Cardiac muscle cell (in vitro differentiated cells and primary cell): ENCODE measurements at places on chromosomes 11 and 22. TPM values are rescaled to one million over a fixed set of nuclear protein-coding genes. Genes with fewer than 3 reads are reported as not detected.

DNA sequence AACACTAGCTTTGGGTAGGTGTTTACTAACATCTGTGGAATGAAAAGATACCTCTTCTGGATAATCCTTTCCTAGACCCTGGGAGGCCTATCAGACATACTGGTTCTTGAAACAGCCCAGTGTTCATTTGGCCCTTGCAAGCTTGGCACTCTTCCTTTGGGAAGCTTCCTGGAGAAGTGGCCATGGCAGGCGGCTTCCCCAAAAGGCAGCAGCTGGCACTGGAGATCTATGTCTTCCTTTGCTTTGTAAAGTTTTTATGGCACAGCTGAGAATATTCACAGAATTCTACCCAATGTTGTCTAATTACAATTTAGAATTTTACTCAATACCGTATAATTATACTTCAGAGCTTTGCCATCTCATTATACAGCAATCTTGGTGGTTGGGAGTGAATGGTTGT lies 199.2 kb upstream of the C11orf87 start:
- DNase-seq, result no peak

- DNase-seq, result no peak
Measured at GRCh38 chr11:103317118-103317517, 207.9 kb downstream of the DYNC2H1 start.

- DNase-seq, result peak; percentile 94
Measured at GRCh38 chr22:41217553-41218157, 12.5 kb downstream of the L3MBTL2 start.

DNA sequence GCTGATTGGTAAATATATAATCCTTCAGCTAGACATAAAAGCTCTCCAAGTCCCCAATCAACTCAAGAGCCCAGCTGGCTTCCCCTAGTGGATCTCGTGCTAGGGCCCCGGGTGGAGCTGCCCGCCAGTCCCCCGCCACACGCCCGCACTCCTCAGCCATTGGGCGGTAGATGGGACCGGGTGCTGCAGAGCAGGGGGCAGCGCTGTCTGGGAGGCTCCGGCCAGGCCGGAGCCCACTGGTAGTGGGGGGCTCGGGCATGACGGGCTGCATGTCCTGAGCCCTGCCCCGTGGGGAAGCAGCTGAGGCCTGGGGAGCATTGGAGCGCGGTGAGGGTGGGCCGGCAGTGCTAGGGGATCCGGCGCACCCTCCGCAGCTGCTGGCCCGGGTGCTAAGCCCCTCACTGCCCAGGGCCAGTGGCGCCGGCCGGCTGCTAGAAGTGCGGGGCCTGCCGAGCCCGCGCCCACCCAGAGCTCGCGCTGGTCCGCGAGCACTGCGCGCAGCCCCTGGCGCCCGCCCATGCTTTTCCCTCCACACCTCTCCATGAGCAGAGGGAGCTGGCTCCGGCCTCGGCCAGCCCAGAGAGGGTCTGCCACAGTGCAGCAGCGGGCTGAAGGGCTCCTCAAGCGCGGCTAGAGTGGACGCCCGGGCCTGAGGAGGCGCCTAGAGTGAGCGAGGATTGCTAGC lies 1680.6 kb upstream of the RAG2 start:
- no peak for DNase-seq

GRCh38 chr22:37701141-37701786 lies 4.4 kb downstream of the TRIOBP start:
- peak; percentile 71 for DNase-seq

- peak; percentile 35 for DNase-seq
Measured at GRCh38 chr22:17077255-17077654, 7.5 kb upstream of the IL17RA start.

- DNase-seq, result peak; percentile 10
Measured at GRCh38 chr11:82790723-82791484, 57.2 kb upstream of the FAM181B start.

DNA sequence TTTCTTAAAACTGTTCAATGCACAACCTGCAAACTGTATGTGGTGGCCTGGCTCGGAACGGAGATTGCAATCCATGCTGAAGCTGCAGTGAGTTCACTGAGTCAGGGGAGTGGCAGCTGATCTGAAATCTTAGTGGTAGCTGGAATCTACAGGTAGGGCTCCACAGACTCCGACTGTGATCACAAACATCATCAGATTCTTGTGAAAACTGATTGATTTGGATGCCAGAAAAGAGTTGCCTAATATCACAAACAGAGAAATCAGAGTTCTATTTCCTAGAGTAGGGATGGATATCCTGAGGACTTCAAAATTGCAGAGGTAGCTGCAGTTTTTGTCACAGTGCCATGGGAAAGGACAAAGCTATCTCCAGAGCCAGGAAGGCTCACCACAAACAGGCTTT lies 57.5 kb upstream of the SC5D start:
- no peak for DNase-seq

- DNase-seq, result peak; percentile 74
Measured at GRCh38 chr22:41360126-41360525, 21.6 kb upstream of the TEF start.

DNA sequence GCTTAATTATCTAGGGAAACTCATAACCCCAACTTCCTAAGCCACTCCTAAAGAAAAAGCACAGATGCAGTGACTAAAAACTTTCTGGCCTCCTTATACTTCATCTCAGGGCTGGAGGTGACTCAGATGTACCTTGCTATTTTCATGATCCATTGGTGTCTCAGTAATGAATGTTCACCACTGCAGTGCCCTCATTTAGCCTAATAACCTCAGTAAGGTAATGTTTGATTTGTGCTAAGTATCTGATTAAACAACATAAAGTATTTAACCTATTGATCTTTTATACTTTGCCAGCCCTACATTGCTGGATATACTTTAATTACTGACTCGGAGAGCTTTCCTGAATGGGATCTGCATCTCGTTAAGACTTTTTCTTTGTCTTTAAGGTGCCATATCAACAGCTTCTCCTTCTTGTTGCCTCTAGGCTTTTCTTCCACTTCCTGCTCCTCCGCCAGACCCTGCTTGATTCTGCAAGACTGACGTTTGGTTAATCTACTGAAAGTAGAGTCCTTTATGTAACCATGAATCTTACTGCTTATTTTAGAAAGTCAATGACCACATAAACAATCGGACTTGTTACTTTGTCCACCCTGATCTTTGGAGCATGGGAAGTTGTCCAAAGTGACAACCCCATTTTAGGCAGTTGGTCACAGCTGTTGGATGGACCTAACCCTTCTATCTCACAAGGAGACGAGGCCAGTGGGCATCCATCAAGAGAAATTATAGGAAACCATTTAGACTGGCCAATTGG lies 303.0 kb downstream of the ST3GAL4 start:
- no peak for DNase-seq

DNA sequence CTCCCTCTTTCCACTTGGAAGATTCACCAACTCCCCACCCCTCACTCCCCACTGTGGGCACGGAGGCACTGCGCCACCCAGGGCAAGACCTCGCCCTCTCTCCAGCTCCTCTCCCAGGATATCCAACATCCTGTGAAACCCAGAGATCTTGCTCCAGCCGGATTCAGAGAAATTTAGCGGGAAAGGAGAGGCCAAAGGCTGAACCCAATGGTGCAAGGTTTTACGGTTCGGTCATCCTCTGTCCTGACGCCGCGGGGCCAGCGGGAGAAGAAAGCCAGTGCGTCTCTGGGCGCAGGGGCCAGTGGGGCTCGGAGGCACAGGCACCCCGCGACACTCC lies 397 bp upstream of the CD44 start:
- DNase-seq, result no peak

GRCh38 chr11:1049071-1049405 lies 12.5 kb upstream of the MUC6 start:
- DNase-seq, result no peak

DNA sequence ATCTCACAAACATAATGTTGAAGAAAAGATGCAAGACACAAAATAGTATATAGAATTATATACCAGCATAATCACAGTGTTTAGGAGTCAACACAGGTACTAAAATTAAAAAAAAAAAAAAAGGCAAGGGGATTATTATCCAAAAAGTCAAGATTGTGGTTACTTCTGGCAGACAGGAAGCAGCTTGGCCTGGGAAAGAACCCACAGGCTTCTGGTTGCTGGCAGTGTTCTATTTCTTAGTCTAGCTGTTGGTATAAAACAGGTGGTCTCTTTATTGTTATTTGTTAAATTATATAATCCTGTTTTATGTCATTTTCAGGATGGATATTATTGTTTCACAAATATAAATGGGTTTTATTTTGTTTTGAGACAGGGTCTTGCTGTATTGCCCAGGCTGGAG lies 54.0 kb downstream of the C11orf58 start:
- DNase-seq, result no peak

GRCh38 chr11:104841185-104841584 lies 57.1 kb downstream of the CASP12 start:
- DNase-seq, result no peak

- no peak for DNase-seq
Measured at GRCh38 chr11:69485337-69486041, 4.0 kb downstream of the LINC01488 start.

DNA sequence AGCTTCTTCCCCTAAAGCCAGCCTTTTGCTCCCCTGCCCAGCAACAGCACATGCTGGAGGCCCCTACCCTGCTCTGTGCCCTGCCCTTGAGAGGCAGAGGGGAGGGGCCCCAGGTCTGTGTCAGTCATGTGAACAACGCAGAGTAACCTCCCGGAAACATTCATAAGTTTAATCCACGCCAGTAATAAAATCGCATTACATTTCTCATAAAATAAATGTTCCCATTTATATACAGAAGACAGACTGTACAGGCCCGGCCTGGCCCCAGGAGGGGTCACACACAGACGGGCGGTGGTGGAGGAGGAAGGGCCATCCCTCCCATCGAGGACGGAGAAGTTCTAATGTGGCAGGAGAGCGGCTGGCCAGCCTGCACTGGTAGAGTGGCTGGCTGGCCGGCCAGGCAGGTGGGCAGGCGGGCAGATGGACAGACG lies 39.5 kb downstream of the LMO1 start:
- no peak for DNase-seq

- DNase-seq, result no peak
Measured at GRCh38 chr11:44004452-44005062, 43.2 kb upstream of the ACCSL start.

GRCh38 chr22:40212121-40212520 lies 34.4 kb downstream of the TNRC6B start:
- peak; percentile 32 for DNase-seq

GRCh38 chr22:20038574-20038973 lies 17.7 kb downstream of the TANGO2 start:
- DNase-seq, result no peak

DNA sequence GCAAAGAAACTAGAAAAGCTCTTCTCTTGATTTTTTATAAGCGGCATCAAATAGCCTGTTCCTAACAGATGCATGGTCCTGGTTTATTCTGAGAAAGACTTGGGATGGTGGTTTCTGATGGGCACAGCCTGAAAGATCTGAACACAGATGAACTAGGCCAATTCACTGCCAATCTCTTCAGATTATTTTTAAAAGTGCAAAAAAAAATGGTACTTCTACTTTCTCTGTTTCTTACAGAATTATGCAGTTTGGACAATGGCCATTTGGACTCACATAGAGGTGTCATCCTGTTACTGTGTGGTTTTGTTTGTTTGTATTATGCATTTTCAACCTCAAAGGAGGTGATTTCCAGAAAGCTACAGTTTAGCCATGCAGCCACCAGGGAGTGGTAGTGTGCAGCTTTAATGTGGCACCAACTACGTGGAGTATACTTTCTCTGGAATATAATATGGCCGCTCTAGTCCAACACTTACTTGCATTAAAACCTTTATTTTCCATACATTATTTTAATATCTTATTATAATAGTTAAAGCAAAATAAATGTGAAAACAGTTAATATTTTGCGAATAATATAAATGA lies 469.8 kb upstream of the KIRREL3 start:
- peak; percentile 39 for DNase-seq

DNA sequence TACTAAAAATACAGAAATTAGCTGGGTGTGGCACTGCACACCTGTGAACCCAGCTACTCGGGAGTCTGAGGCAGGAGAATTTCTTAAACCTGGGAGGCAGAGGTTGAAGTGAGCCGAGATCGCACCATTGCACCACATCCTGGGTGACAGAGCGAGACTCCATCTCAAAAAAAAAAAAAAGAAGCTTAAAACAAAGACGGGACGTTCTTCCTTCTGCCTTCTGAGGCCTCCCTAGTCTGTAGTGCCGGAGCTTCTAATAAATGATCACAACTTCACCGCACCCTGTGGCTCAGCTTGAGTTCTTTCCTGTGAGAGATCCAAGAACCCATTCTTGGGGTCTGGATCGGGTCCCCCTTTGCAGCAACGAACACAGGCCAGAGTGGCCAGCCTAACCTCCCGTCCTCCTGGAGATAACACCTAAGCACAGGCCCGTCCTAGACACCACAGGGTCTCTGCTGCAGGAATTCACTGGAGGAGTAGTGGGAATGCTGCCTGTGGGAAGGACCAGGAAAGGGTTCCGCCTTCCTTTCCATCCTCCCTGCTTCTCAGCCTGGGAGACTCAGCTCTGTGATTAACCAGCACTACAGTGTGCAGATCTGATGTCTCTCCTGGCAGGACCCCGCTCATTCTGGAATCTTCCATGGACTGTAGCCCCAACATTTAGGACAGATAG lies 2.2 kb upstream of the APOBEC3H start:
- no peak for DNase-seq

DNA sequence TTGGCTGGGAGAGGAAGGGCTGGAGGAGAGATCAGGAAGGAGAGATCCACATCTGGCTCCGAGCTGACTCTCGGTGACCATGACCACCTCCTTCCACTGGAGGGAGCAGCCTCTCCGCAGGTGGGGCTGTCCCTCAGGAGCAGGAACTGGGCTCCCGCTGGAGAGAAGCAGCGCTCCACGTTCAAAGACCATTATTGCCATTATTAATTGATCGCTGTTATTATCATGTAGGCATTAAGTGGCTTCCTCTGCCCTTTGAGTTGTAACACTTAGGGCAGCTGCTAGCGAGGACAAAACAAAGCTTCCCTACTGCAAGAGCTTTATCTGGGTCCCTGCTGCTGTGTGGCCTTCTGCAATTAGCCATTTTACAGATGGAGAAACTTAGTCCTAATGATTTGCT lies 251.9 kb downstream of the ST3GAL4 start:
- DNase-seq, result peak; percentile 58

GRCh38 chr22:35335936-35336781 lies 36.5 kb downstream of the TOM1 start:
- no peak for DNase-seq

DNA sequence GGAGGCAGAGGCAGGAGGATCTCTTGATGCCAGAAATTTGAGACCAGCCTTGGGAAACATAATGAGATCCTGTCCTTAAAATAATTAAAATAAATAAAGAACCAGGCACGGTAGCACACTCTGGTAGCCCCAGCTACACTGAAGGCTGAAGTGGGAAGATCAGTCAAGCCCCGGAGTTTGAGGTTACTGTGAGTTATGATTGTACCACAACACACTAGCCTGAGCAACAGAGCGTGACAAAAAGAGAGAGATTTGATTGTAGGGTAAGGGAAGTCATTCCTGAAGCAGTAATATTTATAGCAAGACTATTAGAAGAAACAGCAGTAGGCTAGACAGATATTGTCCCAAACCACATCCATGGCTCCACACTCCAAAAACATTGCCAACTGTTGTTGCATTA lies 1408.4 kb upstream of the TENM4 start:
- no peak for DNase-seq

Gene OR51B2
- 1.6 TPM in 1 of 2 replicates, not detected in the other for total RNA-seq

Gene JHY
- total RNA-seq, result 1.1 and 2.5 TPM in 2 replicates

Gene CTTN
- 167 and 245 TPM in 2 replicates for total RNA-seq

Gene PTPN5
- 1.3 and 1.6 TPM in 2 replicates for total RNA-seq

Gene SEPTIN3
- 3.6 and 3.9 TPM in 2 replicates for total RNA-seq

Gene TIMM10B
- 33.7 and 62.0 TPM in 2 replicates for total RNA-seq

Gene SCT
- total RNA-seq, result 4.3 and 4.4 TPM in 2 replicates

Gene SLC43A1
- 13.3 and 24.6 TPM in 2 replicates for total RNA-seq

Gene TBX10
- total RNA-seq, result not detected in 2 replicates

Gene IFT27
- total RNA-seq, result 56.7 and 59.9 TPM in 2 replicates

Gene RIMBP3B
- 1.7 and 1.9 TPM in 2 replicates for total RNA-seq

Gene ASCL2
- 0.39 TPM in 1 of 2 replicates, not detected in the other for total RNA-seq

Gene TCN1
- total RNA-seq, result not detected in 2 replicates
